Pulmonary artery endothelial cell (primary cell): ENCODE measurements at places on chromosomes 1 and 21.

GRCh38 chr21:36381841-36382589, 3.2 kb upstream of the CHAF1B start:
- DNase-seq: no peak

- DNase-seq: no peak
Observed at GRCh38 chr1:156811168-156811567, 5.5 kb downstream of the SH2D2A start.

DNA sequence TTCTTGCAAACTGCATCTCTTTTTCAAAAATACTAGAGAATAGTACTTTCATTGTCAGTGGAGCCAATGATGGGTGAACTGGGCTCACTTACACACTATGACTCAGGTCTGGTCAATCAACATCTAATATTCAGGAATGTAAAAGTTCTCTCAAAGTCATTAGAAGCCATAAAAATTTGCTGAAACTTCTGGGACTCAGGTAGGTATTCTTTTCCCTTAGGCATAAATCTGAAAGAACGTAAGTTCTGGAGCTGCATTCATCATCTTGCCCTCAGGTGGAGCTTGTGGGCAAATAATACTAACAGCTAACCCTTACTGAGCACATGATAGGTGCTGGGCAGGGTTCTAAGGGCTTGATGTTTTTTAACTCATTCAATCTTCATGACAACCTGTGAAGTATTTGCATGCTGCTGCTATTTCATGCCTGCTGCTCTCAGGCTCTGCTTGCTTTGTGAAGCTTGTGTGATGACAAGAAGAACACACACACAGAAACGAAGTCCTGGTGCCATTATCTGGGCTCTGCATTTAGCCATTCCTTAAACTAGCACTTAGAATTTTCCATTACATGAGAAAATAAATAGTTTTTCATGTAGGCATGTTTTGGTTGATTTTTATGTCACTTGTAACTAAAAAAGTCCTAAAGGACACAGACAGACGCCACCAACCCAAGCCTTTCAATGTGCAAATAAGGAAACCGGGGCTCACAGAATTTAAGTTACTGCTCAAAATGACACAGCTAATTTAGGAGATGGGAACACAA, 394.2 kb upstream of the LYPLAL1 start:
- no peak for DNase-seq

DNA sequence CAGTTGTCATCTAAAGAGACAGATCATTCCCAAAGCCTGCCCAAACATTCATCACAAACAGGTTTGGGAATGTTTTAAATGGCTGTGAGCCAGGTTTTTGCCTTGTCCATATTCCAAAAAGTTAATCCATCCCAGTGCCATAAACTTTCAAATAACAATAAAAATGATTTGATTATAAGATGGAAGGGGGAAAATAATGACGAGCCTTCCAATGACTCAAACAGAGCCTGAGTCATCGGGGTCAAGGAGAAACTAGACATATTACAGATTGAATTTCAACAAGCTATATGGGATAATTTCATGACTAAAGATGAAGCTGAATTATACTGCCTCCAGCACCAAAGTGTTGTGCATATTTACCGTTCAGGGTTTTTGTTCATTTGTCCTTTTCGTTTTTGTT, 195.8 kb upstream of the PKN2 start:
- no peak for DNase-seq
